ENCODE measurements at places on chromosomes 1 and 21.
A peak's percentile ranks its signal among the peaks of the same experiment; 100 is the strongest.

- DNase-seq: no peak
Measured at GRCh38 chr1:97252925-97253324, 531.3 kb downstream of the PTBP2 start.

- DNase-seq: no peak
Measured at GRCh38 chr1:26289158-26290059, 9.5 kb downstream of the SH3BGRL3 start.

GRCh38 chr21:32412162-32413014, at the start of gene EVA1C:
Gene EVA1C, plus strand, starts transcription at chr21:32412706. Its CDS starts 148 bp downstream, at chr21:32412854.
- DNase-seq: peak; percentile 77

- no peak for DNase-seq
Measured at GRCh38 chr1:22026924-22027289, 25.4 kb downstream of the CELA3A start.
